Stimulated activated CD8-positive, alpha-beta memory T cell treated with anti-CD3 and anti-CD28 coated beads, Interleukin-4, amount 100 ng/mL, for 24 hours (primary cell): ENCODE measurements at places on chromosomes 6 and 20.

DNA sequence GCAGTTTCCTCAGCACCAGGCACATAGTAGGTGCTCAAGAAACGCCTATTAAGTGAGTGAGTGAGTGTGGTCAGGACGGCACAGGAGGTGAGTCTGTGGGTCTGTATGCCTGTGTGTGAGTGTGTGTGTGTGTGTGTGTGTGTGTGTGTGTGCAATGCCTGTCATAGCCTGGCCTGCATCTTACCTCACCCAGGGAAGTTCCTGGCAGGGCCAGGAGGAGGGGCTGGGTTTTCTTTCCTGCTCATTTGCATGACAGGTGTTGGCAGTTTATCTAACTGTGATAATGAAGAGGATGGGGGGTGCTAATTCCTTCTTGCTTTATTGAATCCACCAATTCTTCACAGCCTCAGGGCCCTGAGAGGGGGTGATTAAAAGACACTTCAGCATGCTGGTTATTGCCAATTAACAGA lies 146.7 kb upstream of the MLN start:
- no peak for DNase-seq

DNA sequence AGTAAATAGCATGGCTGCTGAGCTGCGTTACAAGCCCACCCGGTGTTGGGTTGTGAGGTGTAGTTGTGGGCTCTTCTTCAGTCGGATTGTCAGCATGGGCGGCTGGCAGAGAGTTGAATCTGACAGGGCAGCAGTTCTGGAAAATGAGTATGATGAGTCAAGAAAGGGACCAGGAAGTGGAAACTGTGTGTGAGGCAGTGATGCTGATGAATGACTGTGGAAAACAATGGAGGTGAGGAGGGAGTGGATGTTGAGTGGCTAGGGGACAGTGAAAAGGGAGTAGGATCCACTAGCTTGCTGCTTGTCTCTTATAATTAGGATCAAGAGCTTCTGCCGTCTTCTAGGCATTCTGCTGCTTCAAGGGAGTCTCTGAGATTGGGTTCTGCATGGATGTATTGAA lies 154.3 kb downstream of the ESR1 start:
- no peak for DNase-seq

DNA sequence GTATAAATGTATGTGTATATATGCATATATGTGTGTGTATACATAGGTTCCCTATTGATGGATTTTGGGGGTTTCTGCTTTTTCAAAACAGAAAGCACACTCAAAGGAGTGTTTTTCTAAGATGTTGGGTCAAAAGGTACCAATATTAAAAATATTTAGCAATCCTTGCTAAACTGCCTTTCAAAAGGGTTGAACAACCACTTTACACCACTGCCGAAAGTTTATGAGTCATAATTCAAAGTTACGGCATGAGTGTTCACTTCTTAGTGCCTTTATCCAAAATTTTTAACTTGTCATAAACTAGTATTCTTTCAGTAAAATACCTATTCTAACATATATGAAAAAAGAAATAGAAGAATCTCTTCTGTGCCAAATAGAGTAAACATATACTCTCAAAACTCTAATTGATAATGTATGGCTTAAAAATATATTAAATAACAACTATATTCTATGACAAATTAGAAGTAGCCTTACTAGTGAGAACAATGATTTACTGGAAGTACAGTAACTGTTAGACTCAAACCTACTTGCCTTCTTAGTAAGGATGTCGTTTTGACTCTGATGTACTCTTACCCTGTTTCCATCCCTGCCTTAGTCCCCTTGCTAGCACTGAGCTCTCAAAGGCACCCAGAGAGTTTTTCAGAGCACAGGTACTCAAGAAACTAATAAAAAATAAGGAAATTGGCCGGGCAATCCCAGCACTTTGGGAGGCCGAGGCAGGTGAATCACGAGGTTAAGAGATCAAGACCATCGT lies 136.1 kb downstream of the INSM1 start:
- no peak for DNase-seq

GRCh38 chr6:146664871-146665360 lies 66.1 kb downstream of the ADGB start:
- DNase-seq = no peak

GRCh38 chr6:71252960-71253359 lies 35.7 kb upstream of the OGFRL1 start:
- no peak for DNase-seq

DNA sequence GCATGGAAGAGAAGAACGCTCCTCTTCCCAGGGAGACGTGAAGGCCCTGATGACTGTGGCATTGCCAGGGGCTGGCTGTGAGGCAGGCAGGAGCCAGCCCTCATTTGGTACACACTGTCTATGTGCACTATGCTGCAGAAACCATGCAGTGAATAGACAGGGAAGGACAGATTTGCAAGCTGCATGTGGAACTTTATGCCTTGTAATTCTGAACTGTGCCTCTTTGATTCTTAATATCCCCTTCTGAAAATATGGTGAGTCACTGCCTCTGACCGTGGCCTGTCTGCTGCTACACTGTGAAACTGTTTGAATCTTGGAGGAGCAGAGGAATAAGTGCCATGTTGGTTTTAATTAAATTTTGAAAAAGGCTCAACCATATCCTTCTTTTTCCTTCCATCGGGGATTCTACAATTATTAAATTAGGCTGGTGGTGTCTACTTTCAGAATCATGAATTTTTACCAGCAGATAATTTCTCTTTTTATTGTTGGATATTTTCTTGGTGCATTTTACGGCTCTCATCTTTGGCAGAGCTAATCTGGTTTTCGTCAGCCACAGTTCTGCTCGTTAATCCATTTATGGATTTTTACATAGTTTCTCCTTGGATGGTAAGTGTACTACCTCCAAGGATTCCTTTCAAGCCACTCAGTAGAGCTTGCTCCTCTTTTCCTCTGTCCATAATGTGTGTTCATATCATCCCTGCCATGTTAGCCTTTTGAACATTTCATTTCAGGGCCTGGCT lies 301.0 kb upstream of the SLC35B3 start:
- DNase-seq = no peak

- DNase-seq = no peak
Measured at GRCh38 chr6:67908379-67908778, 726.7 kb upstream of the ADGRB3 start.

- no peak for DNase-seq
Measured at GRCh38 chr6:122657601-122658000, 47.4 kb downstream of the PKIB start.

GRCh38 chr6:109896341-109896740 lies 81.8 kb upstream of the GPR6 start:
- DNase-seq = no peak

DNA sequence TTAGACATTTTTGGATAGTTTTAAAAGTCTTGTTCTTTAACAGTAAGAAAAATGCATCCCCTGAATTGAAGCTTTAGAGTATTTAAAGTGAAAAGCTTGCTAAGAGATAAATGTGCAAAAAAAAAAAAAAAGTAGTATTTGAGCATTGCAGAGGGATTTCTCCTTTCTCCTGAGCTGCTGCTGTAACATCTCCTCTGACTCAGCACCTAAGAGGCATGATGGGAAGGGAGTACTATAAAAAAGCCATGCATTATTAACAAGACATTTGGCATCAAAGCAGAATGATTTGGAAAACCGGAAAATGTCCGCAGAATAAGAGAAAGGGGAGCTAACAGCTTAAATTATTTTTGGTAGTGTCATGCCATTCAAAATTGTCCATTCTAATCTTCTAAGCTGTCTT lies 27.9 kb downstream of the B4GALT5 start:
- DNase-seq = no peak

DNA sequence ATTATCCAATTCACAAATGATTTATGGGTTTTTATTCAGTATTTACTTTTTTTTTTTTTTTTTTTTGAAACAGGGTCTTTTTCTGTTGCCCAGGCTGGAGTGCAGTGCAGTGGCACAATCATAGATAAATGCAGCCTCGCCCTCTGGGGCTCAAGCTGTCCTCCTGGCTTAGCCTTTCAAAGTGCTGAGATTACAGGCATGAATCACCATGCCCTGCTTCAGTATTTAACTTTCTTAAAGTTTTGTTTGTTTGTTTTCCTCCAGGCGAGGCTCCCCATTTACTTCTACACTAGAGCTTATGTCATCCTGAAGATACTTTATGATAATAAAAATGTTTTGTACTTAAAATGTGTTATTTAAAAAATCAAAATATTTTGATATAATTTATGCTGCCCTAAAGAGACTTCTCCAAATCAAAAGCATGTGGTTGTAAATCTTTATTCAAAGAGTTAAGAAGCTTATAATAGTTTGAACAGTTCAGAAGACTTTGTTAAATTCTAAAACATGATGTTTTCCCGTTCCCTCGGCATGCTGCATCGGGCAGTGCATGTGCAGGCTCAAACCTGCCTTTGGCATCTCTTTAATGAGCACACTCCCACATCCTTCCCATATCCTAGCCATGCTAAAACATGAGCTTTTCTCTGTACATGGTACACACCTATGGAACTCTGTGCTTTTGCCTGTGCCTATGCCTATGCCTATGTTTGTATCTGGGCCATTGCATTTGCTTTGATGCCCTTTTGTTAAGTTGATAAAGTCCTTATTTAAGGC lies 11.0 kb downstream of the SMPDL3A start:
- DNase-seq = no peak

DNA sequence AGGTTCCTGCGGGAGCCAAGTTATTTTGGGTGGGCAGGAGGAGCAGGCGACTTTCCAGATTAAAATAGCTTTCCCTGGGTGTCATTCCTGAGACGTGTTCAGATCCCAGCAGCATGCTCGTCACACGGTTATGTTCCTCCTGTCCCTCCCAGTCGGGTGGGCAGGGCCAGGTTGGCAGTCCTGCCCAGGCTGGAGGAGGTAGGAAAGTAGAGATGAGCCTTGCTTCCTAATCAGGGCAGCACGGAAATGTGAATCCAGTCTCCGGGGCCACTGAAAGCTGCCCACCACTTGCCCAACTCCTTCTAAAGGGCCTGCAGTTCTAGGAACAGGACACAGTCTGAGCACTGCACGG lies 137.0 kb downstream of the MRPL14 start:
- no peak for DNase-seq

GRCh38 chr6:74289884-74290283 lies 593.9 kb downstream of the CD109 start:
- DNase-seq = no peak

DNA sequence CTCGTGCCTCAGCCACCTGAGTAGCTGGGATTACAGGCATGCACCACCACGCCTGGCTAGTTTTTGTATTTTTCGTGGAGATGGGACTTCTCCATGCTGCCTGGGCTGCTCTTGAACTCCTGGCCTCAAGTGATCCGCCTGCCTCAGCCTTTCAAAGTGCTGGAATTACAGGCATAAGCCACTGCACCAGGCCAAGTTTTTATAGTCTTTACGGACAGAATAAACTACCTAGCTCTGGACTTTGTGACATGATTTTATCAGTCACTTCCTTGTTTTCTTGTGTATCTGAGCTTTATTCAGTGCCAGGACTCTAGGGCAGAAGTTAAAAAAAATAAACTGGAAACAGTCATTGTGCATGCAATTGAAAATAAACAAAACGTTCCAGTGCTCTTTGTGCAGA lies 46.7 kb upstream of the RALGAPA2 start:
- DNase-seq = no peak

- no peak for DNase-seq
Measured at GRCh38 chr6:139895205-139895793, 520.9 kb upstream of the CITED2 start.

- DNase-seq = no peak
Measured at GRCh38 chr6:139699335-139699734, 324.9 kb upstream of the CITED2 start.

GRCh38 chr20:6703047-6703446 lies 64.4 kb upstream of the BMP2 start:
- no peak for DNase-seq

- no peak for DNase-seq
Measured at GRCh38 chr6:33877982-33878535, 74.3 kb upstream of the MLN start.

- DNase-seq = no peak
Measured at GRCh38 chr6:21426841-21427490, 166.6 kb upstream of the SOX4 start.

GRCh38 chr6:38773338-38773737 lies 58.2 kb downstream of the DNAH8 start:
- DNase-seq = no peak

GRCh38 chr20:17463711-17464110 lies 67.5 kb downstream of the BFSP1 start:
- no peak for DNase-seq

GRCh38 chr6:15588971-15589634 lies 73.7 kb downstream of the DTNBP1 start:
- no peak for DNase-seq

GRCh38 chr6:12001004-12001705 lies 11.0 kb upstream of the HIVEP1 start:
- no peak for DNase-seq

DNA sequence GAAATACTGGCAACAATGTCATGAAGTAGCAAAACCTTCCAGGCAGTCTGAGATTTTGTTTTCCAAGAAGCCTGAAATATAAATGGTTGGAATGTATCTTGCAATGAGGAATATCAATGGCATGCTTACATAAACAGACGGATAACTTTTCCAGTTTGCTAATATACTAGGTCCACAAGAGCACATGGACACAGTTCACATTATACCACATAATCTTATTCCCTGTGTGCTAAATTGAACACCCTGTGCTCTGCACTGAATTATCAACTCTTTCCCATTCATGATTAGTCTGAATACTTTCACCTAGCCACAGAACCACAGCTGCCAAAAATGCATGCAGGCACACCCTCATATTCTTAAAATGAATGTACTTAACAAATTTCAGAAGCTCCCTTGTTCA lies 274.3 kb downstream of the COL12A1 start:
- no peak for DNase-seq

DNA sequence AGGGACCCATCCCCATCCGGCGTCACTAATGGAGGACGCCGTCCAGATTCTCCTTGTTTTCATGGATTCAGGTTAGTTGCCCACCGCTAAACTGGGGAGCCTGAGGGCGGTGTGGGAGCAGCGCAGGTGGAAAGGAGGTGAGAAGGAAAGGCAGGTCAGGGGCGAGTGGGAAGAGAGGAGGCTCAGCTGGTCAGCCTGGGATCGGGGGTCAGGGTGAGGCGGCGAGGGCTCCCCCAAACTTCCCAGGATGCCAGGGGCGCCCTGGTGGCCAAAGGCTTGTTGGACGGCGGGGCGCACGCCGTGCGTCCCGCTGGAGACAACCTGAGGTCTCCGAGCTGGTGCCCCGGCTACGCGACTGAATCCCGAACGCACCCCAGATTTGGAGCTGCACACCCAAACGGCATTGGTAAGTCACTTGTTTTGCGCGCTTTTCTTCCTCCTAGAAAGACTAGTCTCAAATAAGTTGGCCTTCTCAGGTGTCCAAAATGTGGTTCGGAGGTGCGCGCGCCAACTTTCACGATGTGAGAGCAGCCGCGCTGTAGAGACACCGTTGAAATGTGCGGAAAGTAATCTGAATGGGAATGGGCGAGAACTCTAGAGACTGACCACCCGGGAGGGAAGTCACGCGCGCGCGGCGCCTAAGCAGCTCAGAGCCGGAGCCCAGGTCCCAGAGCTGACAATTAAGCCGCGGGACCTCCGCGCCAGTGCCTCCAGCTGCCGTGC lies 9.7 kb downstream of the GNAS-AS1 start:
- no peak for DNase-seq

GRCh38 chr20:32285082-32285620 lies 7.7 kb downstream of the KIF3B start:
- DNase-seq = no peak
